ENCODE measurements at places on chromosomes 4 and X.
A peak's percentile ranks its signal among the peaks of the same experiment; 100 is the strongest.

DNA sequence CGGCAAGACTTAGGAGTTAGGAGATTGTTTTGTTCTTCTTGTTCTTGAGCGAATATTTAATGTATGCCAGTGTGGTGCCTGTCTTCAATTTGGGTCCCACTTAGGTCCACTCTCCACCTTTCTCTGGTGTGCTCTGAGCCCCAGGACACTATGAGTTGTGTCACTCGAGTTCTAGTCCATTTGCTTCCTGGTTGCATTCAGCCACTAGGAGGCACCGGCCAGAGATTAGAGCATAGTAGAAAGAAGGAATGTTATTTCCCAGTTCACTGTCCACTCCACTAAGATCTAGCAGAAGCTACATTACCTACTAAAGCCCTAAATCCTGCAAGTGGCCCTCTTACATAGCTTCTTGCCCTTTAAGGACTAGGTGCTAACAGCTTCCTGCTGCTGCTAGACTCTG, 326.9 kb downstream of the NAF1 start:
- DNase-seq: no peak

DNA sequence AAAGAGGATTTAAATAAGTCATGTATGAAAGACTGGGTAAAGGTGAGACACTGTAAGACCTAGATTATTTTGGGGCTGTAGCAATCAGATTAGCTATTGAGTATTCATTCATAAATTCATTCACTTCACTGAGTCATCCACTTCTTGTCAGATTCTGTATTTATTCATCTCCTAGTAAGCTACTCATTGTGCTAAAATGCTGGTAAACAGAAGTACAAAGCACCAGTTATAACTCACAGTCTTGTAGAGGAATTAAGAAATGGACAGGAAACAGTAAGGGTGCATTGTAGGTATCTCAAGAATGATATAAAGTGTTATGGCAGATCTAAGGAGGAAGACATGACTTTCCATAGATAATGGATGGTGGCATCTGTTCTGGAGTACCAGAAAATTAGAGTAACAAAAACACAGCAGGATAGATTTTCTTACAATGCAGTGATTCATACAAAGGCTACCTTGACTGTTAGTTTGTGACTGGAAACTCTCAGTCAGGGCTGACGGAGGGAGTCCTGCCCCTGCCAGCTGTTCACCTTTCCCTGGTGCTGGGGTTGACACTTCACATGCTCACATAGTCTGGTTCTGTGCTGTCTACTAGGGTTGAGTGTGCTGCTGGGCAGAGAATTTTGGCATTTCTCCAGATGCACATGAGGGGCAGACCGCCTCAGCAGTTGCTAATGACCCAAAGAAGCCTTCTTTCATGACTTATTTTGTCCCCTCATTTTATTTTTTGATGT, 26.5 kb upstream of the HAND2 start:
- DNase-seq: no peak

DNA sequence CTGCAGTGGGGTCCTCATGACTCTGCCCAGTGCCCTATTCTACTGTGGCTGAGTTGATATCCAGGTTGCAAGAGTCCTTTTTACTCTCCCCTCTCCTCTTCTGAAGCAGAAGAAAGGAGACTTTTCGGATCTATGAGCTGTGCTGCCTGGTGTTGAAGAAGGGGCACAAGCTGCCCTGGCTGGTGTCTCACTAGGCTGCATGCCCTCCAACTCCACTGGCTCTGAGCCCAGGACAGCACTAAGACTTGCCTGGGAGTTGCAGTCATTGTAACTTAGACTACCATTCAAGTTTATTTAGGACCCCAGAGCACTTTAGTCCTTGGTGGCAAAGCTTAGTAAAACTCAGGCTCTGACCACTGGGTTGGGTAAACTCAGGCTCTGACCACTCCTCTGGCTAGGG, 89.4 kb downstream of the GABRB1 start:
- DNase-seq: no peak

- no peak for DNase-seq
Measured at GRCh38 chrX:46965125-46965758, 53.0 kb downstream of the JADE3 start.

GRCh38 chrX:68743754-68744153, 85.1 kb upstream of the EFNB1 start:
- DNase-seq: no peak

- DNase-seq: no peak
Measured at GRCh38 chr4:137576446-137576845, 44.2 kb upstream of the PCDH18 start.

- no peak for DNase-seq
Measured at GRCh38 chrX:150199181-150199580, 163.9 kb upstream of the MAMLD1 start.

DNA sequence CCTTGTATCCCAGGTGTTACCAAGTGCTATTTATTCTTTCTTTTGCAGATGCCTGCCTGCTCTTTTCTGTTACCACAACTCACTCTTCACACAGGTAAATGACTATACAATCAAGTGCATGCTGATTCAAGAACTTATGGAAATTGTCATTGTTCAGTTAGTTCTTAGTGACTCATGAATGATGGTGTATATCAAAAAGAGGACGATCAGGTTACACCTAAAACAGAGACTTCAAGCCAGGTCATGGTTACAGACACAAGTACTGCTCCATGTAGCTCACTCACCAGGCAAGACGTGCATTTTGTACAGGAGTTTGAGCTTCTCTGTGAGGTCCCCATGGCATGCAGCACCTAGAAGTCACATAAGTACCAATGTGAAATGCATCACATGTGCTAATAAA, 59.3 kb upstream of the UCP1 start:
- no peak for DNase-seq

- DNase-seq: no peak
Measured at GRCh38 chr4:158172261-158173258, at the start of gene GASK1B. GASK1B (minus strand) TSS chr4:158173025; CDS start chr4:158171375, 1,650 bp downstream.

- no peak for DNase-seq
Measured at GRCh38 chr4:5517372-5517771, 191.0 kb downstream of the EVC2 start.

DNA sequence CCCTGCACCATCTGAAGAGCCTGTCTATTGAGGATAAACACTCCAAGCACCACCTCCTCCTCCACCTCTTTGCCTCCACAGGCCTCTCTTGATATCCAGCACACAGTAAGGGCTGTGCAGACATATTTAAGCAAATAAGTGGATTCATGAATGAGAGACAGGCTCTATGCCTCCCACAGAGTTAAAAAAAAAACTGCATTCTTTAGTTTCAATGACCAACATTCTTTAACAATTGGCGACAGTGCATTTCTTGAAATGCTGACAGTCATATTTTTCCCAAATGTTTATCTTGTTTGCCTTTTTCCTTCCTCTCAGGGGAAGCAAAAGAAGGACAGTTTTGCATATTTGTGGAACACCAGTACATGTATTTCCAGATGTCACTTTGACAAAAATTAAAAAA, 38.6 kb downstream of the MXRA5 start:
- no peak for DNase-seq

DNA sequence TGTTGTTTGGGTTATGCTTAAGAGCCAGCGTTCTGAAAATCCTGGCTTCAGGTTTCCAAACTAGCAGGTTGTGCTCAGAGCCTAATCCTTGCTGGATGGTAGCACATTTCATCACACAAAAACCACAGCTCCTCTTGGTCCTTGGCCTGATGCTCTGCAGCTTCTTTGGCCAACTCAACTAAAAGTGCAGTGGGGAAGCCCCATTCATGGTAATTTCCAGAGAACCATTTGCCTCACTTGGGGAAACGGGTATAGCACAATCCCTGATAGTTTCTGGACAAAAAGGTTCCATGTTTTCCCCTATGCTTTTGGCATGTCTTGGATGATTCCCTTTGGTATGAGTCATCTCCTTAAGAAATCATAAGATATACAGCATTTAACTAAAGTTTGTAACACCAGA, 78.7 kb downstream of the SYNPO2 start:
- DNase-seq: no peak

- no peak for DNase-seq
Measured at GRCh38 chrX:134377537-134377936, 82.4 kb upstream of the HPRT1 start.

- peak; percentile 25 for DNase-seq
Measured at GRCh38 chrX:132615391-132616131, 126.7 kb upstream of the MBNL3 start.

DNA sequence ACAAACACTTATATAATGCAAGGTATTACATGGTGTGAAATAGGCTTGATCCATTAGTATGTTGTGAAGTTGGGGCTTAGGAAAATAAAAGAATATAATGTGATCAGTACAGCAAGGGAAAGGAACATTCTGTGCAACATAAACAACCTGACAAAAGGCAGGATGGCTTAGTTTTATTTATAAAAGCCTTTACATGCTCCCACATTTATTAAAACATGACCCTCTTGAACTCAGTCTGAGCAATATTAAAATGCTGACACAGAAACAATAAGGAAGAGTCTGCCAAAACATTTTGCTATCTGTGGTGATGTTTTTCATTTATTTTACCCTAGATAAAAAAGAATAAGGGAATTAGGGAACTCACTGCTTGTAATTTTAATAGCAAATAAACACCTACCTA, 519.7 kb downstream of the PCDH7 start:
- no peak for DNase-seq

- no peak for DNase-seq
Measured at GRCh38 chrX:14015294-14015693, 14.4 kb downstream of the GEMIN8 start.

DNA sequence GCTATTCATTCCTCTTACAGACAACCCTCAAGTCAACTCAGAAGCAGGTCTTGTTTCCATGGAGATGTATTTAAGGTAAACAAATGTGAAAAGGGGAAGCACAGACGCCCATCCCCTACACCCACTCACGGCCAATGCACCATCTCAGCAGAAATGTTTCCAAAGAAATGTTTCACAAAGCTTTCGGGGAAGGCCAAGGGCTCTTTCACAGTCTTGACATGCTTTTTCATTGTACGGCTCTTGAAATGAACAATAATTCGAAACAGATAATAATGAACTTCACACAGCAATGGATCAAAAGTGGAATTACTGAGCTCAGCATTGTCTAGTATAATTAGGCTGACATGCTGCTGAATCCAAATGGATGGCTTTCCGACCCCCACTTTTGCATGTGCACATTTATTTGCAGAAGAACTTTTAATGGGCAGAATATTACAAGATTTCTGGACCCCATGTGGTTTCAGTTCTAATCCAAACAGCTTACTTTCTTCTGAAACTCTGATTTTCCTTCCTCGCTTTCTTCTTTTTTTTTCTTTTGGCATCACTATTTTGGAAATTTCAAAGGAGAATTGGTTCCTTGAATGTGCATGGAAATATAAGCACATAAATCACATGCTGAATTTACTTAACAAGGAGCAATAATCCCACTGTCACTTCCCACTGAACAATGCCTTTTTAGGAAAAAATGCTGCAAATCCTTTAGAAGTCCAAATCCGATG, 160.9 kb downstream of the SMIM20 start:
- DNase-seq: no peak

Data from activated CD8-positive, alpha-beta memory T cell treated with anti-CD3 and anti-CD28 coated beads, Interleukin-2, amount 50 U/mL, for 4 hours (primary cell).